ENCODE measurements at places on chromosomes 12 and 14.

- no peak for DNase-seq
Observed at GRCh38 chr12:79585147-79585546, 105.6 kb downstream of the PAWR start.

DNA sequence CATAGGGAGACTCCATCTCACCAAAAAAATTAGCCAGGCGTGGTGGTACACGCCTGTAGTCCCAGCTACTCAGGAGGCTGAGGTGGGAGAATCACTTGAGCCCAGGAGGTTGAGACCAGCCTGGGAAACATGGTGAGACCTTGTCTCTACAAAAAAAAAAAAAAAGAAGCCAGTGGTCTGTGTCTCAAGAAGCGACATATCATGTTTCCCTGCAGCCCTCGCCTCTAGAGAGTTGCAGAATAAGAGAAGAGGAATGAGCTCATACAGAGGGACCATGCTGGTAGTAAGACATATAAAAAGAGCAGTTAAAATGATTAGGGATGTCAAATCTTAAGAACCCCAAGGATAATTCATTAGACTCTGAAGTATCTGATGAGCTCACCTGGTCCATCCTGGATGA is 39.4 kb upstream of the BICDL1 start:
- no peak for DNase-seq

DNA sequence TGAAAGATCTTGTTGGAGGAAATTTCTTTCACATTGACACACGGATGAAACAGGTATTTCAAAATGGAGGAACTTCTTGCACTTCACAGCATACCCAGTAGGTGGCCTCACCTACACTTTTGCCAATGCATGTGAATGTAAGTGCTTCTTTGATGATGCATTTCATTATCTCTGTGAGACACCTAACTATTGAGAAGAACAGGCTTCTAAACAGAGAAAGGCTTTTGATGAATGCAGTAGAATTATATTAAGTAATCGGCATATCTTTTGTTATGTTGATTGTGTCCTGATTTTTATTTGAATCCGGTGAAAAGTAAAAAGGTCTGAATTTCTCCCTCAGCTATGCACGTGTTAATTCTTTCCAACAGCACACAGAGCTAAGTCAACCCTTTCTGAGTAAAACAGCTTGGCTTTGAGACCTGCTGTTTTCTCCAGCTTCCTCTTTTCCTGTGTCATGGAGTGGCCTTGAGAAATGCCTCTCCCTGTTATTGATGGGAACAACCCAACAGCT is 399.0 kb downstream of the NAV3 start:
- peak; percentile 48 for DNase-seq

DNA sequence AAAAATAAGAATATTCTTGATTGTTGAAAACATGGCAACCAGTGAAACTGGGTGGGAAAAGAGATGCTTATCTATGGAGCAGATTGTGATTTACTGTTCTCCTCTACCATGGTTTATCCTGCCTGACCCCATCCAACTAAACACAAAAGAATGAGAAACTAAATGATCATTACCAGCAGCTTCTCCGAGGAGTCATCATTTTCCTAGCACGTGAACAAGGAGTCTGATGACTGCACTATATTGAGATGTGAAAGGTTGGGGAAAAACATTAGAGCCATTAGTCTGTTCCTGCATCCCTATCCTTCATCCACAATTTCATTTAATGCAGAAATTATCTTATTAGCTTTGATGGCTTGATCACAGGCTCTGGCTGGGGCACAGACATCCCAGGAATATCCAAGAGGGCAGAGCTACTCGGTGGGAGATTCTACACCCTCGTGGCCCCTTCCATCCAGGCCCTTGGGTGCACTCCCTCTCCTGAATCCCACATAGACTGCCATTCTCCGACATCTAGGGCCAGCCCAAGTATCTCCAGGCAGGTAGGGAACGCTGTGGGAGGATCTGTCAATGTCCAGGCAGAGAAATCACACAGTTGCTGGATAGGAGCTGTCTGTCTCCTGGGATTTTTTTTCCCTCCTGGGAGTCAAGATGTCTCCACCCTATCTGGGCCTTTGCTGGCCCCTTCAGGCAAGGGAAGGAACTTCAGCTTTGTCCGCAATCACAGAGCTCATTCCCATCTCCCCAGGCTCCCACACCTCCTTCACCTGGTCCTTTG is 43.3 kb upstream of the DHRS4 start:
- peak; percentile 40 for DNase-seq

GRCh38 chr14:77063571-77064171 is 34.4 kb upstream of the CIPC start:
- DNase-seq, result no peak

GRCh38 chr12:112848972-112849371 is 57.4 kb downstream of the RPH3A start:
- no peak for DNase-seq

GRCh38 chr12:122842505-122843405 is 7.5 kb downstream of the HIP1R start:
- no peak for DNase-seq

GRCh38 chr14:60114881-60115280 is 23.2 kb downstream of the PCNX4 start:
- no peak for DNase-seq

DNA sequence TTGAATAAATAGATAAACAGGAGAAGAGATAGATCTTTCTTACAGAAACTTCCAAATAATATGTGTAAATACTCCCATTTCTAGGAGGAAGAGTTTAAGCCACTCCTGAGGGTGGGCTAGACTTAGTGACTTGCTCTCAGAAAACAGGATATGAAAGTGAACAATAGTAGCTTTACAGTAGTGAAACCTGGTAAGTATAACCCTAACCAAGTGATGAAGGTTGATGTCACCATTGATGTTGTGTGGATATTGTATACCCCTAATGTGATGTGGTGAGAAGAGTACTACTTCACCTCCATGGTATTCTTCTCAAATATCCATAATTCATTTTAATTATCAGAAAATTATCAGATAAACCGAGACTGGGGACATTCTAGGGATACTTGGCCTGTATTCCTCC is 20.9 kb downstream of the AKAP6 start:
- no peak for DNase-seq

DNA sequence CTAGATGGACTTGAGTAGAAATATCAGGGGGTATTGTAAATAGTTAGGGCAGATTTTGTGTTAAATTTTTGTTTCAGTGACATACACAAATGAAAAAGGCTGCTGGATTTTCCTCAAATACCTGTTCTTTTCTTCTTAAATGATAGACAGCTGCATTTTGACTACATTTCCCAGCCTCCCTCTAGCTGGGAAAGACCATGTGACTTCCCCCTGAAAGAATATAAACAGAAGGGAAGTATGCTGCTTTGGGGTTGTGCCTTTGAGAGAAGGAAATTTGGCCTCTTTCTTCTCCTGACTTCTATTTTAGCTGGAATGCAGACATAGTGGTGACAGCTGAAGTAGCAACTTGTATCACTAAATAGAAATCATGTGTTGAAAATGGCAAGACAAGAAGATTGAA is 476.1 kb upstream of the SYT1 start:
- DNase-seq, result no peak

GRCh38 chr12:45762185-45763110 is 32.9 kb downstream of the ARID2 start:
- DNase-seq, result no peak

- DNase-seq, result no peak
Observed at GRCh38 chr12:24864796-24865125, 84.1 kb downstream of the BCAT1 start.

DNA sequence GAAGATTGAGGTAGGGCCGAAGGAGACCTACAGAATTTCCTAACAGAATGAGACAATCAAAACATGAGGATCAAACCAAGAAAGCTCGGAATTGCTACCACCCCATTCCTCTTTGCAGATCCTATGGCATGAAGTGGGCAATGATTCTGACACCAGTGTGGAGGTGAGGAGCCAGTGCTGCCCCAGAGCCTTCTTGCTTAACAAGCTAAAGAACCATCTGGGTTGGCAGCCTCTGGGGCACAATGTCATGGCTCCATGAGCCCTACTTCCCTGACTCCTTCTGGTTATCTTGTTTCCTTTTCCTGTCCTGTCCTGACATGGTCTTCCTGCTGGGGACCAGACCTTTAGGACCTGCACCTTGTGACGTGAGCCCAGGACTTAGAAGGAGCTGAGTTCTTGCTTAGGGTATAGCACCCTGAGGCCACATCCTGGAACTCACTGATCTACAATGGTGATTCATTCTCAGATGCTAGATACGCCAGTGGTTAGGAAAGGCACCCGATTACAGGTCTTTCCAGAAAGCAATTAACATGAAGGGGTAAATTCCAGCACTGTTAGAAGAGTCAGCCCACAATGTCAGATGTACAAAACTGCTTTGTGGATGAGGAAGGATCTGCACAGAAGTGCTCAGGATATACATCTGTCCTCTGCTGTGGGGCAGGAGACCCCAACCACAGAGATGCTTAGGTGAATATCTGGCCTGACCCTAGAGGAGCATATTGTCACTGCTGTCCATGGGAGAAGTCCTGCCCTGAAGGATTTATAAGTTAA is 324.2 kb downstream of the ZFP36L1 start:
- DNase-seq, result no peak

DNA sequence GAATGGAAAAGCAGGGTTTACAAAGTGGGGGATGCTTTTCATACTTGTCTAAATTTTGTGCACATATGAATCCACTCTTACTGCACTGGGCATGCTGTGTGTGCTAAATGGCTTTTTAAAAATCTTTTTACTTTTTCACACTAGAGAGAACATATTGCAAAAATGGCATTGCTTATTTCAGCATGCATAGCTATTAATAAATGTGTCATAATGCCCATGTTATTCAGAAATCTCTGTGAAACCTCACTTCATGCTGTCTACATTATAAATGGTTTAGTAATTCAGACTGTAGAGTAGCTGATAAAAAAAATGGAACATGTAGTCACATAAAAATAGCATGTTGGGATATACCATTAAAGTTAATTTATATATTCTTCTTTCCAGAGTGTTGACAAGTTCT is 593.8 kb downstream of the RPL10L start:
- DNase-seq, result no peak

DNA sequence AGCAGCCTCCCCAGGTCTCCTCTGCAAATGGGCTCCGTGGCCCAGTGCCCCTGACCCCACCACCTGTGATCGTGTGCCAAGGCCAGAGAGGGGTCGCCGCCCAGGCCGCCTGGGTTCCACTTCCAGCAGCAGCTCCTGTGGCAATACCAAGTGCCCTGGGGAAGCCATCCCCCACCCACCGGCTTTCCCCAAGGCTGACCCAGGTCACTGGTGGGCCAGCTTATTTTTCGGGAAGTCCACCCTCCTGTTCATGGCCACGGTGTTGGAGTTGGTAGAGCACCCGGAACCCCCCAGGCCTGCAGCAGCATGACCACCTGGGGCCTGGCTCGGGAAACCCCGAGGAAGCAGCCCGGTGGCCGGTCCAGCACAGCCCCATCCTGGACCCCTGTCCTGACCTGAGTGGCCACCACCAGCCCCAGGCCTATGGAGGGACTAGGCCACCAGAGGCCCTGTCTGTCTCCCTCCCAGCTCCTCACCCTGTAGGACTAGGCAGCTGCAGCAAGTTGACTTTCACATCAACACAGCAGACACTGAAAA is 40.8 kb upstream of the OASL start:
- no peak for DNase-seq

- DNase-seq, result no peak
Observed at GRCh38 chr12:22284871-22285270, 49.6 kb downstream of the ST8SIA1 start.

- no peak for DNase-seq
Observed at GRCh38 chr14:50395448-50395847, 1.2 kb downstream of the CDKL1 start.

DNA sequence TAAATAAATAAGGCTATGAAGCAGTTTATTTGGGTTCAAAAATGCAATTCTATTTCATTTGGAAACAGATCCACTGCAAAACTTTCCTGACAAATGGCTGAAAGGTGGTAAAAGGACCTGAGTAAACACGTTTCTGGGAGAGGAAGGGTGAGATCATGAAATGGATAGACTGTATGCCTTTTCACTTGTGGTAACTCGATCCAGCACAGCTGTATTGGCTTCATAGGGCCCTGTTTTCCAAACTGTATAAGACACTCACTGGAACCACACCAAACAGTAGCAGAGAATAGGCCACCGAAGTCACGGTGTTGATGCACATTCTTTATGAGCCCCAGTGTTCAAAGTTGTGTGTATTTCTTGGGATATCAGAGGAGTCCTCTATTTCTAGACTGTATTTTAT is 325.2 kb upstream of the DIO2 start:
- no peak for DNase-seq

DNA sequence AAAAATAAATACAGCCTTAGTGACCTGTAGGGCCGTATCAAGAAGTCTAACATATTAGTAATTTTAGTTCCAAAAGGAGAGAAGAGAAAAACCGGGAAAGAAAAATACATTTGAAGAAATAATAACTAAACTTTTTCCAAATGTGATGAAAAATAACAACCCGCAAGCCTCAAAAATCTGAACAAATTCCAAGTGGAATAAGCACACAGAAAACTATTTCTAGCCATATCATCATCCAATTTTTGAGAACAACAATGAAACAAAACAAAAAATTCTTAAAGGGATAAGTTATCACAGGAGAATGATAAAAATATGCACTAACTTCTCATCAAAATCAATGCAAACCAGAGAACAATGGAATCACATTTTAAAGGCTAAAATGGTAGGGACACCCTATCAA is 198.1 kb upstream of the PLXNC1 start:
- DNase-seq, result no peak

DNA sequence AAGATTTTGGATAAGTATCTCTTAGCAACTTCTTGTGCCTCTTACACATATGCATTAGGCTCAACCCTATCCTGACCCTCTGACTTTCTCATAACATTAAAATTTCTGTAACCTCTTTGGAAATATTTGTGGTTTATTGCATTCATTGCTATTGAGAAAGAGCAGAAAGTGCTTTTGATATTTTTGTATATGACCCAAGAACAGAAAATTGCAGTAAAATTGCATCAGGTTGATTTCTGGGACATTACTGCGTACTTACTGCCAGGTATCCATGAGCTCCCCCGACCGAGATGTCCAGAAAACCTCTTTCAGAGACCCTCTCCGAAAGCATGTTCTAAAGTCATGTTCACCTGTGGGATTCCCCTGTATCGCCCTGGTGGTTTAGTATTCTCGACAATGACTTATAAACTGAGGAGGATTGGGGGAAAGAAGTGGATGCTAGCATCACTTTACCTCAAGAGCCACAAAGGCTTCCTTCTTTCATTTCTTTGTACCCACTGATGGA is 14.5 kb upstream of the IL22 start:
- DNase-seq, result peak; percentile 90

GRCh38 chr12:88111074-88111652 is 30.7 kb downstream of the CEP290 start:
- DNase-seq, result peak; percentile 26

All from HS-5 (cell line).